Caco-2 (cell line): ENCODE measurements at places on chromosomes 6 and 20.

- no peak for DNase-seq
These were observed 22.8 kb upstream of the FAM83C start for GRCh38 chr20:35314816-35315631.

DNA sequence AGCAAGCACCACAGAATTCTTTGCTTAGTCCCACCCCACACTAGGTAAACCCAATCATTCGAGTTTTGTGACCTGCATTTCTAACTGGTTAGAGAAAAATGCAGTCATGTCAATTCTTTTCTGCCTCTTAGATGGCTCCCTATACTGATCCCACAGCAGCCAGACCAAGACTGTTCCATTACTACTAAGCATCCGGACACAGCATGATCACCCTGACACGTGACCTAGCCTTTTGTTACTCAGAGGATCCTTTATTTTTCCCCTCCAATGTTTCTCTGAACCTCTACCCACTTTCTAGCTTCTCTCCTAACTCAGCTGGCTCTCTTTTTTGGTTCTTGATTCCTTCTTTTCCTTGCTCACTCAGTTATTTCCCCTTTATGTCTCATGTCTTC, 87.9 kb downstream of the PDE10A start:
- DNase-seq = no peak

GRCh38 chr6:38355519-38355918, 284.2 kb downstream of the BTBD9 start:
- no peak for DNase-seq

DNA sequence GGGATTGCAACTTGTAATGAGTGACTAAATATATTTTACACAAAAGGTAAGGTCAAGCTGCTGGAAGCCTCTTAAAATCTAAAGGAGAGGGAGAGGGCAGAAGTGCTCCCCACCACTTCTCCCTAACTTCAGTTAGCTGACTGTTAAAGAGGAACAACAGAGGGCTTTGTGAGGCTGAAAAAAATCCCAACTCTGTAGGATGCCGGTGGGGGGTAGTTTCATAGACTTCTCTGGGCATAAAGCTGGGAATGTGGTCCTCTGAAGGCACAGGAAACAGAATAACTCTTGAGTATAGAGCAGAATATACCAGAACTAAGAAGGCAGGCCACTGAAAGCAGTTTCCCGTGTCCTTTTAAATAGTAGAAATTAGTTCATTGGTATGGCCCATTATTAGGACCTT, 71.6 kb downstream of the KIF6 start:
- DNase-seq = no peak

GRCh38 chr20:17696287-17696686, 3.5 kb upstream of the BANF2 start:
- DNase-seq = no peak

GRCh38 chr6:90490030-90490716, 96.7 kb downstream of the MAP3K7 start:
- no peak for DNase-seq

DNA sequence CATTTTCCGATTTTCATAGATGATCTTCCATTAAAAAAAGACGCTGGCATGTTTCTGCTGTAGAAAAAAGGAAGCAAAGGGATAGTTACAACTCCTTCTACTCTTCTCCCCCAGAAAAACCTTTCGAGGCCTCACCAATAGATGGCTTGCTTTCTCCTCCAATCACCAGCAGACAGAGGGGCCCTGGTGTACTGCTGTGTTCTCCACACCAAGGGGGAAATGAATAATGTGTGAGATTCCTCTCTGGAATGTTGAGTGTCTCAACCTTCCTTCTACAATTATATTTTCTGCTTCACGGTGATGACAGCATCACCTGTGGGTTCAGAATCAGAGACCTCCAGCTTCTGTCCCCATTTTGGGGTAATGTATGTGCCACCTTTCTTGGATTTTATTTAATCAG, 185.7 kb upstream of the FLRT3 start:
- DNase-seq = peak; percentile 5

GRCh38 chr6:148128014-148128730, 214.5 kb upstream of the SASH1 start:
- no peak for DNase-seq

DNA sequence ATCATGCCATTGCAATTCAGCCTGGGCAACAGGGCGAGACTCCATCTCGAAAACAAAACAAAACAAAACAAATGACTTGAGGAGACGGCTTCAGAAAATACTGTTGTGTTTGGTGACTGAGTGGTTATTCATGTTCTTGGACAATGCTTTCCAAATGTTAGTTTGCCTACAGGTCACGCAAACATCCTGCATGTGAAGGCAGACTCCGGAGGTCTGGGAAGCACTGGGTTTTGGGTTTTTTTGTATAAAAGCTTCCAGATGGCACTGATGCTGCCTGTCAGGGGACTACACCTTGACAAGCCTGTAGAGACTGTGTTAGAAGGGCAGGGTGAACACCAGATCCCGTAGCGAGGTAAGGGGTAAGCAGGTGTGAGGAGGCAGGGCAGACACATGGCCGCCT, 81.7 kb downstream of the THBS2 start:
- DNase-seq = no peak

- DNase-seq = no peak
These were observed 254.3 kb downstream of the SLC35F1 start for GRCh38 chr6:118161343-118161742.

DNA sequence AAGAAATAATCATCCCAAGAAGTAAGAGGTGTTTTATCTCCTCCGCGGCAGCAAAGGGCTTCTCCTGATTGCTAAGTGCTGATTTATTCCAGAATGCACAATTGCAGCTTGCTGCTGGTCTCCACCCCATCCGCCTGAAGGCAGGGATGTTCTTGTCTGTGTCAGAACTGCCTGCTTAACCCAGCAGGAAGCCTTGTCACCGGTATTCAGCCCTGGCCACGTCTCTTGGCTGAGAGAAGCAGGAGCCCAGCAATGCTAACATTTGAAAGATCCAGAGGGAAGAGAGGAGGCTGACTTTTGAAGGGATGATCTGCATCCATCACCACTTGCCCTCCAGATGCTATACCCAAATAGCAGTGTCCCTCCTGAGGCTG, 4.2 kb downstream of the SCML4 start:
- DNase-seq = no peak

GRCh38 chr6:169979873-169980432, 228.5 kb downstream of the ERMARD start:
- no peak for DNase-seq

GRCh38 chr6:71721642-71722041, 164.7 kb upstream of the RIMS1 start:
- DNase-seq = no peak

- DNase-seq = no peak
These were observed 398.8 kb downstream of the HACE1 start for GRCh38 chr6:104460738-104461483.

- DNase-seq = peak; percentile 40
These were observed 312.1 kb downstream of the TFAP2C start for GRCh38 chr20:56941101-56941686.

- DNase-seq = no peak
These were observed 153.4 kb downstream of the COL12A1 start for GRCh38 chr6:75052491-75052890.
